Fibroblast of lung (primary cell): ENCODE measurements at places on chromosomes 1 and 21.

GRCh38 chr1:77940921-77941570 lies 37.8 kb downstream of the FUBP1 start:
- DNase-seq, result peak; percentile 35

- DNase-seq, result no peak
Measured at GRCh38 chr1:36906555-36906954, 127.8 kb downstream of the GRIK3 start.

DNA sequence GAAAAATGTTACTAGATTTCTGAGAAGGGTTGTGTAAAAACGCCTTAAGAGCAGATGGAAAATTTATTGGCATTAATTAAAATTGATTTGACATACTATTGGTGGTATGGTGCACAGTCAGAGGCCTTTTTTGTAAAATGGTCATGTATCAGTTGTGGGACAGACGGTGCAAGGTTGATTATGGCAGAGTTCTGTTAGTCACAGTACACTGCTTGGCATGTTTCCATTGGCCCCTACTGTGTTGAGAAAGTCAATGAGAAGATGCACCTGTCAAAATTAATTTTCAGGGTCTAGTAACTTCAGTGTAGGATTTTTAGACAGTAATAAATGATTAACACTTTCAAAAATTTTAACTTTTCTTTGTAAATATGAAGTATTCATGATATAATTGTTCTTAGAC lies 4.4 kb downstream of the B3GALT2 start:
- DNase-seq, result peak; percentile 29

GRCh38 chr1:45793942-45794604 lies 9.3 kb upstream of the MAST2 start:
- DNase-seq, result no peak

- DNase-seq, result peak; percentile 61
Measured at GRCh38 chr1:109650609-109651008, 5.3 kb upstream of the GSTM4 start.

DNA sequence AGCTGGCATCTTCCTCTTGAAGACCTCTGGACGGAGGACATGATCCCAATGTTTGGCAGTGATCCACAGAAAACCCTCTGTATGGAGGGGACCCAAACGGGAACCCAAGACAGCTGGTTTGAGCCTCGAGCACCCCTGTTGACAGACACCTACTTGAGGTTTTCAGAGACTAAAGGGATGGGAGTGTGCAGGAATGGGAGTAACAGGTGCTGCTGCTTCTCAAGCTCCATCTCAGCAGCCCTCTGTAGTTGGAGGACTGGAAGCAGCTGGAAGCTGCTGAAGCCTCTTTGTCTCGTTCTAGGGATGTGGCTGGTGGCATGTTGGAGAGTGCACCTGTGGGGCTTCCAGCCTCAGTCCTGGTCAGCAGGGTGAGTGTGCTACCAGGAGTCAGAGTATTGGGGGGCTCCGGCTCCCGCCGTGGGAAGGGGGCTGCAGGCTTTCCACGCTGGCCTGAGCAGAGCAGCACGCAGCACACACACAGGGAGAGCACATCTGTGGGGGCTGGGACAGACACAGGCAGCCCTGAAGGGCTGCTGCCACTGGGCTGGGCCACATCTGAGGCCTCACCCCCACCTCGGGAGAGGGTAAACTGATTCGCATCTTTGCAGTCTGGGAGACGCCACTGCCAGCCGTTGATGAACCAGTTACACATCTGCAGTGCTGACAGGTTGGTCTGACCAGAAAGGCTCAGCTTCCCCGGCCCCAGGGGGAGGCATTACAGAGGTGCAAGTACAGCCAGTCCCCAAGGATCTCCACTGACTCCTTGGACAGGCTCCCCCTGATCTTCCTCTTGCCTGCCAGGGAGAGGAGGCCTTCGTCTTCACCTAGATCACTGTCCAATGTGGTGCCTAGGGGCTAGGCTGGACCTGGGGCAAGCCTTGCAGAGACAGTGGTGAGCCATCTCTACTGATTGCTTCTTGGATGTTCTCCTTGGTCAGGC lies 56.6 kb downstream of the ADSS2 start:
- DNase-seq, result no peak

DNA sequence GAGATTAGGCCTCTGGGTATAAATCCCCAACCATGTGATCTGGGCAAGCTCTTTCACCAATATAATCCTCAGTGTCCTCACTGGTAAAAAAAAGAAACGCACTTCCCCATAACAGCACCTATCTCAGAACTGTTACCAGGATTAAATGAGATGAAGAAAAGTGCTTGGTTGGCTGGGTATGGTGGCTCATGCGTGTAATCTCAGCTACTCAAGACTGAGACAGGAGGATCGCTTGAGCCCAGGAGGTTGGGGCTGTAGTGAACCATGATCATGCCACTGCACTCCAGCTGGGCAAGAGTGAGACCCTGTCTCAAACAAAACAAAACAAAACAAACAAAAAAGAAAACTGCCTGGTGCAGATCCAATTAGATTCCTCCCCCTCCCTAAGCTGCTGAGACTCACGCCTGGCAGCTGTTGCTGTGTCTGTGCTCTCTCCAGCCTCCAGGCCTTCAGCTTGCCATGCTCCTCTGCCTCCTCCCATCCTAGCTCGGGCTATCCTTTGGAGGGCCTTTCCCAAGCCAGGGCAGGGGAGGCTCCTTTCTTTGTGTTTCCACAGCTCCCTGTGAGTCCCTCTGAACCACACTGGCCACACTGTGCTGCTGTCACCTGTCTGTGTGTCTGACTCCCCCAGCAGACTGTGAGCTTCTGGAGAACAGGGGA lies 19.0 kb downstream of the CYB5RL start:
- no peak for DNase-seq

DNA sequence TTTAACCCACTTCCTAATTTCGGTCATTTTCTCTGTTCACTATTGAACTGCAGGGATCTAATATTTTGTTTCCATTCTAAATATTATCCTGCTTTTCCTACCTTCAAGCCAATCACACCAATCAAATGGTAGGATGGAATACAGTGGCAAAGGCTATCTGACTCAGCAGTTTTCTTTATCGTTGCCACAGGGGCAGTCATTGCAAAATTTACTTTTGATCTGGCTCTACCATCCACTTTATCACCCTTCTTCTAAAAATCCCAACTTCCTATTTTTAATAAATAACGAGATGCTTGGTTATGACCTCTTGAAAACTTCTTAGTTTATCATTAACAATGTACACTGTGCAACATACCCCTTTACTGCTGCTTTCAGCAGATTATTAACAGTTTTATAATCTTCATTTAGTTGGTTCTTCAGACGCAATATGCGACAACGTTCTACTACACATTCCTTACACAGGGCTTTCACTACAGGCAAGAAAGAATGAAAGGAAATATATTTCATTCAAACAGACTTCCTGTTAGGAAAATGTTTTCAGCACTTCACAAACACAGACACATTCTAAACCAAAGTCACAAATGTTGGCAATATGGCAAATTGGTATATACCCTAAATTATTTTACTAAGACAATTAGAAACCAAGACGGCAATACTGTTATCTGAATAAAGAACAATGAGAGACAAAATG lies 52.3 kb upstream of the RAP1GAP start:
- no peak for DNase-seq

- no peak for DNase-seq
Measured at GRCh38 chr1:111878091-111878490, 111.4 kb downstream of the KCND3 start.

DNA sequence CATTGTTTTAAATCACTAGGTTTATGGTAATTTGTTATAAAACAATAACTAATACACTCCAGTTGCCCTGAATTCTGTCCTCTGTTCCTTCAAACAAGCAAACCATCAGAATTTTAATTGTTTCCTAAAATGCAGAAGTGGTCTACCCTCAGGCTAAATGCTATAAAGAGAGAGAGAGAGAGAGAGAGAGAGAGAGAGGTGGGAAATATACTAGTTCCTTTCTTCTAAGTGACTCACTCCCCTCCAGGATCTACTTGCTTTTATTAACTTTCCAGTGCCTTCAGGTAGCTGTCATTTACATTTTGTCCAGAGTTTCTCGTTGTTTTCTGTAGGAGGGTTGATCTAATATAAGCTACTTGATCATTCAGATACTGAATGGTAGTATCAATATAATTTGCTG lies 26.4 kb downstream of the LRRC53 start:
- no peak for DNase-seq

DNA sequence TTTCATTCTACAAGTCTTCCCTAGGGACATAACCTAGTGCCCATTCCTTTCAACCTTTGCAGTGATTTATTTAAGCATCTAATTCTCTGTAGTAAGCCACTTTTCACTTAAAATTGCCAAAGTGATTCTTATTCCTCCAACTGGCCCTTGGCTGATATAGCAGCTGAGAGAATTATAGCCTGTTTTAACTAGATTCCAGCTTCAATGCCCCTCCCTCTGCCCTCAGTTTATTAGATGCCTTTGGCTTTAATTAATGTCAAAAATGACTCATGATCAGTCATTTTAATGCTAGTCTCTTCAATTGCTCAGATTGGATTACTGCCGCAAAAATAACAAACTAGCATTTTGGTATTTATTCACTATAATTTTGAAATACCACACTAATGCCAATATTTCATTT lies 145.4 kb upstream of the KCTD3 start:
- DNase-seq, result no peak

- no peak for DNase-seq
Measured at GRCh38 chr1:25541889-25542658, 1.3 kb upstream of the LDLRAP1 start.

- DNase-seq, result peak; percentile 59
Measured at GRCh38 chr1:204989266-204990058, 53.5 kb upstream of the CNTN2 start.

- no peak for DNase-seq
Measured at GRCh38 chr1:65357291-65357960, 48.1 kb downstream of the DNAJC6 start.

DNA sequence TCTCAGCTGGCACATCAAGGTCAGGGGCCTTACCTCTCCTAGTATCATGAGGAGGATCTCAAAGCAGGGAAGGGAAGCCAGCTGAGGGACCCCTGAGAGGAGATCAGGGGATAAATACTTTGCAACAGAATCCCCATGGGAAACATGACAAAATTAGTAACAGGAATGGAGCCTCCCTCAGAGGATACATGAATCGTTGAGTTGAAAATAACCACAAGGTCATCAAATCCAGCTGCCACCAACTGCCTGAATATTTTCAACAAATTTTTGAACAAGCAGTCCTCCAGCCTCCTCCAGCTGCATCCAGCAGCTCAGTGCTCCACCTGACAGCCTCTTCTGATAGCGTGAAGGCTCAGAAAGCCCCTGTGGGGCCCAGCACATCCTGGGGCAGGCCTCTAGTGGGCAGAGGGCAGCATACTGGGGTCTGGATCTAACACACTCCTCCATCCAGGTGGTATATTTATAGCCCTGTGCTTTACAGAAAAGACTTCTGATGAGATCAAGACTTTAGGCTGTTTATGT lies 404.3 kb downstream of the NTNG1 start:
- no peak for DNase-seq

DNA sequence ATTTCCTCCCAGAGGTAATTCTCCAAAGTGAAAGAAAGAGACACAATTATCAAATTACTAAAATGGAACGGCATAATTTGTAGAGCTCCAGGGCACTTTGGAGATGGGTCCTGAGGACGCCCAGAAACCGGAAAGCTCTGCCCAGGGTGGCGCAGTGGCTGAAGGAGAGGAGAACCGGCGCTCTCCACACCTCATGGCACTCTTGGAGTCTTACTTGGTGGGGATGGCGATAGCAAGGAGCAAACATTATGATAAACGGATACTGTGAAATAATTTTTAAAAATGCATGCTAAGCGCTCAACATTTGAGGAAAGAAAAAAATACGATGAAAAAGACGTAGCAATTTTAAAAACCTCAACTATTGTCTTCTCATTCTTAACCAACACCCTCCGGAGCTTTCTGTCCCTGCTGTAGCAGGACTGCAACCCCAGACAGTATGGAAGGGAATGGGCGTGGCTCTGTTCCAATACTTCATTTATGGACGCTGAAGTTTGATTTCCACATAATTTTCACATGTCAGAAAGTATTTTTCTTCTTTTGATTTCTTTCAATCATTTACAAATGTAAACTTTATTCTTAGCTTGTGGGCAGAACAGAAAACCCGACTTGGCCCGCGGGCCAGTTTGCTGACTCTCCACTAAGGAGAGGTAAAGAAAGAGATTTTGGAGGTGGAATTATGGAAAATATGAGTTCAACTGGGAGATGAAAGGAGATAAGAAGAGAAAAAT lies 1.1 kb downstream of the S100A11 start:
- peak; percentile 40 for DNase-seq

DNA sequence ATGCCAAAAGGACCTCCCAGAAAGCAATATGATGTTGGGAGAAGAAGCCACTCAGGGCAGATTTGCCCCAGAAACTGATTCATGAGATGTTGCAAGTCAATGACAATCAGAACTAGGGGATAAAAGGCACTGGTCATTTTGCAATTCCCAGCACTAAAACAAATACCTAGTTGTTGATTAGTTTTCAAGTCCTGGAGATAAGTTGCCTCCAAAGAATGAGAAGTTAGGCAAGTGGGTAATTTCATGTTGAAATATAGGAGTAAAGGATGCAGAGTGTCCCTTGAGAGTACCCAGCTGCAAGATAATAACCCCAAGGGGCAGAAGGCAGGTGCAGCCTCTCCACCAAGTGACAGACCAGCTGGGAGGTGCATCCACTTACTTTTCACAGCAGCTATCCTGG lies 363.6 kb downstream of the PBX1 start:
- no peak for DNase-seq

DNA sequence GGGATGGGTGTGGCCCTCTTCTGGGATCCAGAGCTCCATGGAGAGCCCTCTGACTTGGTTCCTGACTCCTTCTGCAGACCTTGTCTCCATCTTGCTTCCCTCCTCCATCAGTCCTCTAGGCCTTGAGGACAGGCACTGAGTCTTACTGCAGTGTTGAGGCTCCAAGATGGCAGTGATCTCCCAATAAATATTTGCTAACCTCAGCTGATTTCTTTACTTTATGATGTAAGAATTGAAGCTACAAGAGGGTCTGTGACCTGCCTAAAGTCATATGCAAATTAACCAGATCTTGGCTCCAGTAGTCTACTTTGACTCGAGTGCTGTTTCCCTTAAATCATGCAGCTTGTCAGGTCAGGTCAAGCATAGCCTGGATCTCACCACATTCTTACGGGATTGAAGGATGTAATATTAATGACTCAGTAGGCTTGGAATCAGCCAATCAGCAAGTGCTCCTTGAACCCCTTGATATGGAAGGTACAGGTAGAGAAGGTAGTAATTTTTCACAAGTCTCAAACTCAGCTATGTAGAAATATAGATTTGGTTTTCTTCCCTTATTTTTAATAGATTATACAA lies 93.0 kb downstream of the CLIC6 start:
- peak; percentile 57 for DNase-seq
